Activated T-helper 1 cell treated with anti-CD3 and anti-CD28 coated beads, Interleukin-2, amount 50 U/mL, for 16 hours (primary cell): ENCODE measurements at places on chromosomes 11 and 22.

- DNase-seq, result no peak
These were observed 5.6 kb upstream of the SEC14L4 start for GRCh38 chr22:30511109-30511508.

DNA sequence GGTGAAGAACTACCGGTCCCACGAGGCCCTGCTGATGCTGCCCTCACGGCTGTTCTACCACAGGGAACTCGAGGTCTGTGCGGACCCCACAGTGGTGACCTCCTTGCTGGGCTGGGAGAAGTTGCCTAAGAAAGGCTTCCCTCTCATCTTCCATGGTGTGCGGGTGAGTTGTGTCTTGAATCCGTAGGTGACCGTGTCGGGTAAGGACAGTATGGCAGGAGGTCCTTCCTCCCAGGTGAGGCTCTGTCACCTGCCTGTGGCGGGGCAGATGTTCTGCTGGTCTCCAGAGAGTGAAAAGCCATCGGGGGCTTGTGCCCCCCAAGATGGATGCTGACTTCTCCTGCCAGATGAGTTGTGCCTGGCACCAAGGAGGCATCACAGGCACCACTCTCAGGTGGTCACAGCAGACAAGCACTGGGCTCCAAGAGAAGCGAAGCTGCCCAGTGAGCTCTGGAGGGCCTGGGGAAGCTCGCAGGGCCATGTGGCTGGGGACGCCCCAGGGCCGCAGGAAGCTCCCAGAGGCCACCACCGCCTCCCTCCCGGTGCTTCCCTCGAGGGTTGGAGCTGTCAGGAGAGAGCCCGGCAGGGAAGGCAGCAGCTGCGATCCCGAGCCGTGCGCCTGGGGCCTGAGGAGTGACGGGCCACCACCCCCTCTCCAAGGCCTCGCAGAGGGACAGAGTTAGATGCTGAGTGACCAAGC, 17.3 kb upstream of the PANX2 start:
- DNase-seq, result no peak

DNA sequence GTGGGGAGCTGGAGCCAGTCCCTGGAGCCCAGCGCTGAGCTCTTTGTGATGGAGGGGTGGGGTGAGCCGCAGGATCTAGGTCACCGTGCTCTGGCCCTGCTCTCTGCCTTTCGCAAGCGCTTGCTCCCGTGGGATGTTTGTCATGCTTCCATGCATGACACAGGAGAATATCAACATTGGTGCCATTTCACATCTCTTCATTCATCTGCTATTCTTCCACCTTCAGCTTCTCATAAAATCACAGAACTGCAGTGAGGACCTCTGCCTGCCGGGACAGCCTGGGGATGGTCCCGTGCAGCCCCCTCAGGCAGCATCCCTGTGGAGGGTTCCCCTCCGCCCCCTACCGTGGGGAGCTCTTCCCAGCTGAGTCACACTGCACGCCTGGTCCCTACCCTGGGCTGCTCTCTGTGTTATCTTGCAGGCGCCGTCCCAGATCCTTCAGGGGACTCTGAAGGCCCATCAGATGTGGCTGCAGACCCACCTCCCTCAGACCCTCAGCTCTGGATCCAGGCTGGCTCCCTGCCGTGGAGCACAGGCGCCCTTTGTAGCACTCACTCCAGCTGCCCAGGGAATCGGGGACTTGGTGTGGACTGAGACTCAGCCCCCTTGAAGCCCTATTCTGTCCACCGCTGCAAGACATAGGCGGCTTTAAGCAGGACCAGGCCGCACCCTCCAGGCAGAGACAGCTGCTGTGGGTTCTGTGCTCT, 5.1 kb upstream of the SEPTIN5 start:
- DNase-seq, result no peak

GRCh38 chr11:32280339-32280738, 155.0 kb downstream of the WT1 start:
- no peak for DNase-seq

GRCh38 chr22:49086181-49086580, 741.5 kb downstream of the BRD1 start:
- no peak for DNase-seq
